ENCODE measurements at places on chromosomes 3 and 15.

DNA sequence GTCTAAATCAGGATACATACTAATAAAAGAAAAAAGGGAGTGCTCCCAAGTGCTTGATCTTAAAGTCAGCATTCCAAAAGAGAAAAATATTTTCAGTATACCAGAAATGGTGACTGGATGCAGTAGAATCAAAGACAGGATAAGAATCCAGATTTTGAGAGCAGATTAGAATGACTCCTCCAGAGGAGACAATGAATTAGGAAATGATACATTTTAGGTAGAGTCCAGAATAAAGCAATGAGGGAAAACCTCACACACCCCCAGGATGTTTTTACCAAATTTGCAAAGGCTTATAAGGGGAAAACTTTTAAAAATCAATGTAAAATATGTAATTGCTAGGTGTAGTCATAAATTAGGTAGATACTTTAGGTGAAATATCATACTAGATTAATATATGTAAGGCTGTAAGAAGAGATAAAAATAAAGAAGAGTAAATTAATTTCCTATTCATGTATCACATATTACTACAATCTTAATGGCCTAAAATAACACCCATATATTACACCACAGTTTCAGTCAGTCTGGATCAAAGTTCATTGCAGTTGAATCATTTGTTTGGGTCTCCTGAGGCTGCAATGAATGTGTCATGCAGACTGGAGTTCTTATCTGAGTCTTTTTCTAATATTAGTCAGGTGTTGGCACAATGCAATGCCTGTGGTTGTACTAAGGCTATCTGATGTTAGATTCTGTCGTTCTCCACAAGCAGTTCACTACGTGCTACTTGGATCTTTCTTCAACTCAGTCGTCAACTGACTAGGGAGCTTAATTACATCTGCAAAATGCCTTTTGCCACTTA is 547.8 kb upstream of the EPHA6 start:
- no peak overlapping the region for H3K4me3 ChIP-seq
- H3K36me3 ChIP-seq: no peaks in the 10 kb centered on the region
- H3K4me1 ChIP-seq: no peaks in the 10 kb centered on the region
- H3K27me3 ChIP-seq: no peaks in the 10 kb centered on the region
- H3K27ac ChIP-seq: no peak overlapping the region

DNA sequence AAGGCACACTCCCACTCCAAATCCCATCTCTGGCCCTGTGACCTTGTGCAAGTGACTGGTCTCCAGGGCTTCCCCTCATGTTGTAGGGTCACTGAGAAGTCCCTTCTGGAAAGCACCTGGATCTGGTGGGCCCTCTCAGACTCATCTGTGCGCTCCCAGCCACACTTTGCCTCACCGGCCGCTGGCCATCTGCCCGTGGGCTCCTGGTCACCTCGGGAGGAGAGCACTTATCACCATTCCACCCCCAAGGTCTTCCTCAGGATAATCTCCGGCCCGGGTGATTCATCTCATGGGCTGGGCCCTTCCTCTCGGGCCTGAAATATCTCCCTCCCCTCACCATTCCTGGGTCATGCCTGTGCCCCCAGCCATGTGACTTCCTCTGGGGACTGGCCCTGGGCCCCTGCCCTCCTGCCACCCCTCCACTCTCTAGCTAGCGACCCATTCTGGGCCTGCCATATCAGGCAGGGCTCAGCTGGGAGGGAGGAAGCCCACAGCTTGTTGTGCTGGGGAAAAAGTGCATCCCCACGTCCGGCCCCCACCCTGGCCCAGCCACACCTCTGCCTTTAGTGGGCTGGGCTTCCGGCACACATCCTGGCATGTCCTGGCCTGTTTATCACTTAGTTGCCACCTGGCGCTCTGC is 10.6 kb upstream of the WNT7A start:
- H3K4me3 ChIP-seq: no peak overlapping the region
- no peak for DNase-seq
- H3K4me1 ChIP-seq: no peaks in the 10 kb centered on the region
- H3K27me3 ChIP-seq: peaks cover 16% of the 10 kb centered on the region

GRCh38 chr3:136750209-136750896 is 1.8 kb downstream of the STAG1 start:
- peaks cover 4% of the 10 kb centered on the region for H3K4me1 ChIP-seq
- H3K36me3 ChIP-seq: no peaks in the 10 kb centered on the region

- no peaks in the 10 kb centered on the region for H3K36me3 ChIP-seq
- no peaks in the 10 kb centered on the region for H3K4me1 ChIP-seq
- H3K4me3 ChIP-seq: no peak overlapping the region
These were observed 257.0 kb upstream of the GOLGA6L4 start for GRCh38 chr15:83978588-83978987.

DNA sequence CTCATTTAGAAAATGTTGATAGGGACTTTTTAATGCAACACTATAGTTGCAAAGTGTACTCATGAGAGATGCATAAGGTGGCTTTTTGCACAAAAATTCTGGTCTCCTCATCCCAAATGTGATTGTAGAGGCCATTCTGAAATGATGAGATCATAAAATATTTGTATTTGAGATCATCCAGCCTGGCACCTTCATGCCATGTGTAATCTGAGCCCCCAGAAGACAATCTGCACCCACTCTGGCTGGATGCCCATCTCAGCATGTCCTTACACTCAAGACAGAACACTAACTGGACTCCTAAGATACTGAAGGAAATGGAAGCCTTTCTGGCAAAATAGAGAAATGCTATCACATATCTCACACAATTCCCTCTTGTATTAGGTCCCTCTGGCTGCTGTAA is 49.2 kb downstream of the SLC7A14 start:
- no peak overlapping the region for H3K4me3 ChIP-seq
- H3K36me3 ChIP-seq: no peaks in the 10 kb centered on the region
- H3K27me3 ChIP-seq: no peaks in the 10 kb centered on the region
- no peak overlapping the region for H3K27ac ChIP-seq
- no peaks in the 10 kb centered on the region for H3K4me1 ChIP-seq

DNA sequence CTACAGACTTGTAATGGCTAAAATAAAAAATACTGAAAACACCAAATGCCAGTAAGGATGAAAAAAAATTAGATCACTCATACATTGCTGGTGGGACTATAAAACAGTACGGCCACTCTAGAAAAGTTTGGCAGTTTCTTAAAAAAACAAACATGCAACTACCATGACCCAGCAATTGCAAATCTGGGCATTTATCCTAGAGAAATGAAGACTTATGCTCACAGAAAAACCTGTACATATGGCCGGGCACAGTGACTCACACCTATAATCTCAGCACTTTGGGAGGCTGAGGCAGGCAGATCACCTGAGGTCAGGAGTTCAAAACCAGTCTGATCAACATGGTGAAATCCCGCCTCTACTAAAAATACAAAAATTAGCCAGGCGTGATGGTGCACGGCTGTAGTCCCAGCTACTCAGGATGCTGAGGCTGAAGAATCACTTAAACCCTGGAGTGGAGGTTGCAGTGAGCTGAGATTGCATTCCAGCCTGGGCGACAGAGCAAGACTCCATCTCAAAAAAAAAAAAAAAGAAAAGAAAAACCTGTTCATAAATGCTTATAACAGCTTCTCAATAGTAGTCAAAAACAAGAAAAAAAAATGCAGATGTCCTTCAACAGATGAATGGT is 5.6 kb downstream of the TP53BP1 start:
- no peaks in the 10 kb centered on the region for H3K27me3 ChIP-seq
- no peaks in the 10 kb centered on the region for H3K4me1 ChIP-seq

DNA sequence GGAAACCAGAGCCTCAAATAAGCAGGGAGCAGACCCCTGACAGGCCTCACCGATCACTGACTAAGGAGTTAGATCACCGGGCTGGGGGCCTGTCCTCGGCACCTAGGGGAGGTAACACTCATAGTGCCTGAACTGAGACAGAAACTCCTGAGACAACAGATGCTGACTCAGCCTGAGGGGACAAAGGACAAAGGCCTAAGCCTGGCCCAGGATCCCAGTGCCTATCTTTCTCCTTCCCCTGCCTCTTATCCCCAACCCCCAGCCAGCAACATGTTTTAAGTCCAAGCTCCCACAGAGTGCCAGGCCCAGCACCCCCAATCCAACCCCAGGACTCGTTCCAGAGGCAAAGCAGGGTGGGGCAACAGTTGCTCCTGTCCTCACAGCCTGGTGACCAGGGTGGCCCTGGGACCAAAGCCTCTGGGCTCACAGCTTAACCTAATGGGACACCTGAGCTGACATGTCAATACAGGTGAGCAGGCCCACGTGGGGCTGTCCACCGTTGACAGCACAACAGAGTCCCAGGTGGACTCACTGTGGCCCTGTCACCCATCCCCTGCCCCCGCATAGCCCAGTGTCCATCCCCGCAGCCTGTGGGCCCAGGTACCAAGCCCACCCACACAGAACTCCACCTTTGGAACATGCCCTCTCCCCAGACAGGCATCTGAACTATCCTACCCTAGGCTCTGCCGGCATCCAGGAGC is 37.4 kb downstream of the ADCY5 start:
- H3K27ac ChIP-seq: peak overlapping the region; percentile 35
- H3K36me3 ChIP-seq: no peaks in the 10 kb centered on the region
- no peak overlapping the region for H3K4me3 ChIP-seq
- peaks cover 60% of the 10 kb centered on the region for H3K4me1 ChIP-seq
- H3K27me3 ChIP-seq: no peaks in the 10 kb centered on the region

DNA sequence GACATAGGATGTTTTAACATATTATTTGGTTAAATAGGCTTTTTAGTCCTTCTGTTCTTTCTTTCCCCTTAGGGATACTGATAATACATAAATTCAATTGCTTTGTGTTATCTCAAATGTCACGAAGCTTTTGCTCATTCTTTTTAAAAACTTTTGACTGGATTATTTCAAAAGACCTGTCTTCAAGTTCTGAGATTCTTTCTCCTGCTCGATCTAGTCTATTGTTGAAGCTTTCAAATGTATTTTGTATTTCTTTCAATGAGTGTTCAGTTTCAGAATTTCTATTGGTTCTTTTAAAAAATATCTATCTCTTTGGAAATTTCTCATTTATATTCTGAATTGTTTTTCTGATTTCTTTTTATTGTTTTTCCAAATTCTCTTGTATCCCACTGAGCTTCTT is 16.9 kb downstream of the IL20RB start:
- H3K4me1 ChIP-seq: no peaks in the 10 kb centered on the region
- no peak overlapping the region for H3K4me3 ChIP-seq
- DNase-seq: no peak
- H3K27me3 ChIP-seq: no peaks in the 10 kb centered on the region
- no peak overlapping the region for H3K27ac ChIP-seq

GRCh38 chr3:177904621-177905020 is 631.6 kb upstream of the KCNMB2 start:
- H3K27me3 ChIP-seq: no peaks in the 10 kb centered on the region
- H3K4me3 ChIP-seq: no peak overlapping the region
- no peak overlapping the region for H3K27ac ChIP-seq
- H3K4me1 ChIP-seq: no peaks in the 10 kb centered on the region

DNA sequence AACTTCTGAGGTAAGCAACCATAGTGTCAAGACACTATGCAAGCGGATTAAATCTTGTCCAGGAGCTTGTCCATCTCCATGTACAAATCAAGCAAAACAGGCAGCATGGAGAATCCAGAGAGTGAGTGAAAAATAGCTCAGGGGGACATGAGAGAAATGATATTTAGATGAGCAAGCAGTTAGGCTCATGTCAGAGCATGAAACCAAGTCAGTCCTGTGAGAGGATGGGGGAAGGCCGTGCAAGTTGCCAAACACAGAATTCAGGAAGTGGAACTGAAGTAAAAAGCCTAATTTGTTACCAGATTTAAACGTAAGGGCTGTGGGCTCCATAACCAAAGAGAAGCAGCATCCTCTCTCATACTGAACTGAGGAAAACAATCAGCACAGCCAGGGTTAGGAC is 995.9 kb downstream of the MCTP2 start:
- H3K27ac ChIP-seq: no peak overlapping the region
- no peaks in the 10 kb centered on the region for H3K36me3 ChIP-seq
- no peaks in the 10 kb centered on the region for H3K27me3 ChIP-seq
- H3K4me1 ChIP-seq: no peaks in the 10 kb centered on the region
- H3K4me3 ChIP-seq: no peak overlapping the region

DNA sequence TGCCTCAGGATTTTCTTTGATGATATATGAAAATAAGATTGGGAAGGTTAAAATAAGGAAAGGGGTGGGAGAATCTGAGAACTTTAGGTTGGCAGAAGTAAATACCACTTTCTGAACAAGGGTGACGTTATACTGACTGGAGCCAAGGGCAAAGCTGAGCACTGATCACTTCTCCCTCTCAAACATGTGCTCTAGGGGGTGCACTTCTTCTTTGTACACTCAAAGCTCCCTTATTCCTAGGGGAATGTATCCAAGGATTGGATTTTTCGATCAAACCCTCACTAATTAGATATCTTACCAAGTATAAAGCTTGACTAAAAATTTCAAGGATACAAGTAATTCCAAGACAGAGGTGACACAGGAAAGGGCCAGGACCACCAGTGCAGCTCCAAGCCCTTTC is 243.9 kb upstream of the UMPS start:
- no peaks in the 10 kb centered on the region for H3K4me1 ChIP-seq
- no peak overlapping the region for H3K4me3 ChIP-seq
- H3K36me3 ChIP-seq: peaks cover 8% of the 10 kb centered on the region
- no peak overlapping the region for H3K27ac ChIP-seq
- no peaks in the 10 kb centered on the region for H3K27me3 ChIP-seq
- no peak for DNase-seq

- DNase-seq: no peak
- no peak overlapping the region for H3K4me3 ChIP-seq
- no peaks in the 10 kb centered on the region for H3K36me3 ChIP-seq
- H3K27ac ChIP-seq: no peak overlapping the region
- no peaks in the 10 kb centered on the region for H3K27me3 ChIP-seq
- no peaks in the 10 kb centered on the region for H3K4me1 ChIP-seq
These were observed 20.9 kb downstream of the PGBD4 start for GRCh38 chr15:34122771-34123183.

DNA sequence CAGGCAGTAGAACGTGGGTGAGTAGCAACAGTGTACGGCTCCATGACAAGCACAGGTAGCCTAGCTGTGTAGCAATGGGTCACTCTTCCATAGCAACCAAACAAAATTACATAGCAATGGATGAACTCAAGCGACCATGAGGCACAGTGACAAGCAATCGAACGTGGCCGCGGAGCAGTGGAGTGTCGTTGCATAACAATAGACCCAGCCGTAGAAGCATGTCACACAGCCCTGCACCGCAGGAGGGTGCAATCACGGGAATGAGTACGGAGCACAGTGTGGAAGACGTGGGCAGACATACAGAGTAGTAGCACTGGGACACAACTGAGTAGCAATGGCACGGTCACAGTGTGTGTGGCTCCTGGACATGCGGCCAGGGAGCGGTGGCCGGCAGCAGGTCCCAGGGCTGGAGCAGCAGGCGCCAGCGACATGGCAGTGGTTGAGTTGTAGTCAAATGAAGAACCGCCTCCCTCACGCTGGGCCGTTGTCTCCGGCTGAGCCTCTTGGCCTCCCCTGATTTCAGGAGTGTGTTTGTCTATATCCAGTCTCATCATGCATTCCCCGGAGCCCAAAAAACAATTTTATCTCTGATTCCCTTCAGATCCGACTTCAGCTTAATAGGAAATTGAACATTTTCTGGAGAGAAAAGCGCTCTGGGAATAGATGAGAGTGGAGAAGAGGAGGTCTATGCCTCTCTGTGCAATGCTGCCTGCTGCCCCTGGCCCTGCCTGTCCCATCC is 64.1 kb downstream of the CCDC33 start:
- no peaks in the 10 kb centered on the region for H3K36me3 ChIP-seq
- peaks cover 37% of the 10 kb centered on the region for H3K27me3 ChIP-seq
- DNase-seq: no peak

All from small intestine (tissue), 16 donors.